ENCODE measurements at places on chromosomes 2 and 18.

GRCh38 chr2:122595065-122595464 lies 839.6 kb downstream of the TSN start:
- no peak for DNase-seq

- no peak for DNase-seq
These were observed 540.2 kb downstream of the LRP1B start for GRCh38 chr2:141590620-141591019.

DNA sequence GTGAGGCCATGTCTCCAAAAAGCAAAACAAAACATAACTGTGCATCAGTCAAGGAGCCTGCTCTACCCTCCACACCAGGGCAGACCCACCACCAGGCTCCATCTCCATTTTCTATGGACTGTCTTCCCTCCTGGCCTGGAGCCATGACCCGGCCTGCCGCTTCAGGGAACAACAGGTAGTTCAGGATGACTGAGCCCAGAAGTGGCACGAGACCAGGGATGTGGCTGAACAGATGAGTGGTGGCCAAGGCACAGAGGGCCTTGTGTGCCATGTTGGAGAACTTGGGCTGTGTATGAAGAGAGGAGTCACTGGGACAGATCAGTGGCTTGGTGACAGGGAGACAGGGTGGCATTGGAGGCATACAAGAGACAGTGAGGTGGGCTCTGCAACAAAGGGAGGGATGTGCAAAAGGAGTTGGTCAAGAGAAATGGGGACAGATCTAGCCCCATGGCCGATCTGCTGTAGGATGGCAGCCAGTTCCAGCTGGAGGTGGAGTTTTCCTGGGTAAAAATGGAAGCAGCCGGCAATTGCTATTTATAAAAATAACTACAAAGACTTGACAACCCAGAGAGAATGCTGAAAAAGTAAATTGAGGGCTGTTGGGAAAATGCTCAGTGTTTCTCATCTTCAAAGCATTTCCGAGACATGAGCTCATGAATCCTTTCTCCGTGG lies 35.0 kb downstream of the TMEM177 start:
- no peak for DNase-seq

DNA sequence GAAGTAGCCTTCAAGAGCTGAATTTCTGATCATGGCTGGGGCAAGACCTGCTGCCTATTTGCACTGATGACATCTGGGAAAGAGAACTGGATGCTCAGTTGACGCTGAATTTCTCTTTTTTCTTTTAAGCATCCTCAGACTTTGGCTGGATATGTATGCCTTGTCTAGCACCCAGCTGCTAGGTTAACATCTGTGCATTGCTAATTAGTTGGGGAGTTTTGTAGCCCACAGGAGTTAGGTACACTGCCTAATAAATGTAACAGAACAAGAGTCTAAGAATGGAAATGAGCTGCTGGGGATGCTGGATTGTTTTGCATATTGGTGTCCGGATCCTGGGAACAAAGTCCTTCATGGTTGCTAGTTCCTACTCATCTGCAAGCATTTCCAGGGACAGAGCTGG lies 40.9 kb upstream of the STPG4 start:
- DNase-seq: no peak

DNA sequence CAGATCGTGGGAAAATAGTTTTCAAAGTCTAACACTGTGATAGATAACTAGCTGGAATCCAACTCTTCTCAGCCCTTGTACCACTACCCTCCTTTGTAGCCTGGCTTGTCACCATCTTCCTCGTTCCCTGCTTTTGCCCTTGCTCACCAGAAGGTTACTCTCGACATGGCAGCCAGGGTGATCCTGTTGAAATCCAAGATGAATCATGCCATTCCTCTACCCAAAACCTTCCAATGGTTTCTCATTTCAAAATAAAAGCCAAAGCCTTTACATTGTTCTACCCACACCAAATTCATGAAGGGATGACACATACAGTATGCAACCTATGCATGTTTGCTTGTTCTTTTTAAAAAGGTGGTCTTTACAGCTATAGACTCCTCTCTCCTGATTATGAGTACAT lies 45.7 kb downstream of the STAT4 start:
- DNase-seq: no peak

GRCh38 chr2:16824472-16824871 lies 158.8 kb upstream of the CYRIA start:
- DNase-seq: no peak

GRCh38 chr18:9488538-9488937 lies 13.2 kb downstream of the RALBP1 start:
- no peak for DNase-seq

DNA sequence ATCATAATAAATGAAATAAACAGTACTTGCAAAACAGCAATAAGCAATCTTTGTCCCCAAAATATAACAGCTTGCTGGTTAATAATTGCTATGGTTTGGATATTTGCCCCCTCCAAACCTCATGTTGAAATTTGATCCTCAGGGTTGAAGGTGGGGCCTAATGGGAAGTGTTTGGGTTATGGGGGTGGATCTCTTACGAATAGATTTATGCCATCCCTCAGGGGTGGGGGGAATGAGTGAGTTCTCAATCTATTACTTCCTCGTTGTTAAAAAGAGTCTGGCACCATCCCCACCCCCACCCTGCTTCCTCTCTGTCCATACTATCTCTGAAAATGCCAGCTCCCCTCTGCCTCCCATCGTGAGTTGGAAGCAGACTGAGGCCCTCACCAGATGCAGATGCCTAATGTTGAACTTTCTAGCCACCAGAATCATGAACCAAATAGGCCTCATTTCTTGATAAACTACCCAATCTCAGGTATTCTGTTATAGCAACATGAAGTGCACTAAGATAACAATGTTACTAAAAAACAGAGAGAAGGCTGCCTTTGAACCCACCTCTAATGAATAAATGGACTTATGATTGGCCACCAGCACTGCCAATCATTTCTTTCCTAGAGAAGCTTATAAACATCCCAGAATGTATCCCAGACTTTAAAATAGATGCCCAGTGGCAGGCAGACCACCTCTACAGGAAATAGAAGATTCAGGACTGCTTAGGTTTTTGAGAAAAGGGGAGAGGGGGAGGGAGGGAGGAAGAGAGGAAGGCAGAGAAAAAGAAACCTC lies 90.1 kb downstream of the ALPK2 start:
- no peak for DNase-seq

DNA sequence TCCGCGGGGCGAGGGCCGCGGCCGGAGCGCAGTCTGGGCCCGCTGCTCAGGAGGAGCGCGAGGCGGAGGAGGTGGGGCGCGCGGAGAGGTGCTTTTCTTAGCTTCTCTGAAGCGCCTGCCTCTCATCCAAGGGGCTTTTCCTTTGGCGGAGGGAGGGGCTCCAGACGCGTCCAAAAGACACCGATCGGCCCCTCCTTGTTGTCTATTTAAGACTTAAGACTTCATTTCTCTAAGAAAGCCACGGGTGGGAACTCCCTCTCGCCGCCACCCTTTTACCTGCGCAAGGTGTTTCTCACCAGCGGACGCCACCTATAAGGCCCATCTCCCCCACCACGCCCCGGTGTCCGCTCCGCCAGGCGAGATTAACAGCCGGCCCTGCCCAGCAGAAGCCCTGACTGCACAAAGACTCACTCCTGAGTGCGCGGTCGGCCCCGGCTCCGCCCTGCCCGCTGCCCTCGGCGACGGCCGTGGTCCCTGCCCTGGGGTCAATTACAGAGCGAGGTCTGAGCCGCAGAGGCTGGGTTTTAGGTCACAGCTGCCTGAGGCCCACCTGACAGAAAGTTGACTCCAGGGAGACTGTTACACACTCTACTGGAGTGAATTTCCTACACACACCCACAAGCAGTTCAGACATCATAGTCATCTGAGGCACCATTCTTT lies at the start of gene DSC2:
Gene DSC2 (minus strand): TSS at position 397 of the 660 bp plus-strand sequence. CDS start 450 bp downstream, outside the sequence.
- DNase-seq: no peak

GRCh38 chr2:161223139-161223732 lies 63.0 kb downstream of the TANK start:
- DNase-seq: no peak

Measured in activated gamma-delta T cell treated with anti-CD3 and anti-CD28 coated beads, Interleukin-2, amount 50 U/mL, for 16 hours (primary cell).